ENCODE measurements at places on chromosomes 11 and 22. TPM values are rescaled to one million over a fixed set of nuclear protein-coding genes. Genes with fewer than 3 reads are reported as not detected.

- DNase-seq = no peak
These were observed 45.3 kb upstream of the ARHGAP32 start for GRCh38 chr11:129237456-129237855.

DNA sequence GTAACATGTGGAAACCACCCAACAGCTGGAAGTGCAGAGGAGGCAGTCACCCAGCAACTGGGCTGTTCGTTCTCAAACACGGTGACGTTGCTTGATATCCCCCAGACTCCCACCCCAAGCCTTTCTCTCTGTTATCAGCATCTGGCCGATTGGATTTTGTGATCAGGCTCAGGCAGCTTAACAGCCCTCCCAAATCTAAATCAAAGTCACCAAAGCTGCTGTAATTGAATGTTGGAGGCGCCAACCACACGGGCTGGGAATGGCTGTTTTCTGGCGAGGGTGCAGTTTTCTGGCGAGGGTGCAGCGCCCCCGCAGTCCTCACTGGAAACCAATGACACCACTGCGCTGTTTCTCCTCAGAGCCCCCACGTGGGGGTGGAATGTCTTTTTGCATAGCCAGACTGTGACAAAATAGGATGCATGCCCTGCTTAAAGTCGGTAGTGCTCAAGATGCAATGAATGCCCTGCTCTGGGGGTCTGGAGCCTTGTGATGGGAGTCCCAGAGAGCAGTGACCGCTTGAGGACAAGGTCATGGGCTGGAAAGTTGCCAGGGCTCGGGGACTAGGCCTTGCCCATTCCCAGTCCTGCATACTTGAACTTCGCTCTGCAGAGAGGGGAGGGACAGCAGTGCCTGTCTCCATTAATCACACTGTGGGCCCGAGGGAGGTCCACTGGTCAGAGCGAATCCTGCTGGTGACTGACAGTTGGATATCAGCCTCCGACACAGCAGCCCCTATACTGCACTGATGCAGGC, 105.3 kb downstream of the MORC2 start:
- no peak for DNase-seq

- peak; percentile 28 for DNase-seq
These were observed 16.8 kb downstream of the PRR5L start for GRCh38 chr11:36312611-36313472.

GRCh38 chr11:85123752-85124231, 503.4 kb downstream of the DLG2 start:
- DNase-seq = no peak

DNA sequence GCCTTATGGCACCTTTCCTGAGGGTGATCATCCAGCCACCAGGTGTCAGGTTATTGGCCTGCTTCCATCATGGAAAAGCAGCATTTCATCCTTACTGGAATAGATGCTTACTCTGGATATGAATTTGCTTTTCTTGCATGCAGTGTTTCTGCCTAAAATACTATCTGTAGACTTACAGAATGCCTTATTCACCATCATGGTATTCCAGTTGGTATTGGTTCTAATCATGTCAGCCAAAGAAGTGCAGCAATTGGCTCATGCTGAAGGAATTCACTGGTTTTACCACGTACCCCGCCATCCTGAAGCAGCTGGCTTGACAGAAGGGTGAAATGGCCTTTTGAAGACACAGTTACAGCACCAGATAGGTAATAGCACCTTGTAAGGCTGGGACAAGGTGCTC, 194.2 kb downstream of the AASDHPPT start:
- no peak for DNase-seq

DNA sequence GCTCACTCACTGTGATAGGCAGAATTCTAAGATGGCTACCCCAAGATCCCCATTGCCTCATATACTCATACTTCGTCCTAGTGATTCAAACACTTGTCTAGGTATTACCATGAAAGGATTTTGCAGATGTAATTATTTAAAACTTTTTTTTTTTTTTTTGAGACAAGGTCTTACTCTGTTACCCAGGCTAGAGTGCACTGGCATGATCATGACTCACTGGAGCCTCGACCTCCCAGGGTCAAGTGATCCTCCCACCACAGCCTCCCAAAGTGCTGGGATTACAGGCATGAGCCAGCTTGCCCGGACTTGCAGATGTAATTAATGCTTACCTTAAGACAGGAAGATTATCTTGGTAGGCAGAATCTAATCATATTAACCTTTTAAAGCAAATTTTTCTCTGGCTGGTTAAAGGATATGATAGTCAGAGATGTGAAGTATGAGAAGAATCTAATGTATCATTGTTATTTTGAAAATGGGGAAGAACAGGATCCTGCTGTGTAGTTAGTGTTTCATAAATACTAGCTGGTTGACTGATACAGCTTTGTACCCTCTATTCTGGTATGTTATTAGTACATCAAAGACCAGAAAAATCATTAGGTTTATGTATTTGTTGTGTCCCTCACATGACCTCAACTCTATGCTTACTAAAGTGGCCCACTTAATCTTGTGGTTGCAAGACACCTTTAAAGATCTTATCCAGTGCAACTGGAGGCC, 35.5 kb downstream of the C2CD3 start:
- no peak for DNase-seq

Gene GGT5
- polyA plus RNA-seq = 45.0 TPM

Measured in brain (organoid and tissue), 16 donors.